ENCODE measurements at places on chromosomes 4 and X.

DNA sequence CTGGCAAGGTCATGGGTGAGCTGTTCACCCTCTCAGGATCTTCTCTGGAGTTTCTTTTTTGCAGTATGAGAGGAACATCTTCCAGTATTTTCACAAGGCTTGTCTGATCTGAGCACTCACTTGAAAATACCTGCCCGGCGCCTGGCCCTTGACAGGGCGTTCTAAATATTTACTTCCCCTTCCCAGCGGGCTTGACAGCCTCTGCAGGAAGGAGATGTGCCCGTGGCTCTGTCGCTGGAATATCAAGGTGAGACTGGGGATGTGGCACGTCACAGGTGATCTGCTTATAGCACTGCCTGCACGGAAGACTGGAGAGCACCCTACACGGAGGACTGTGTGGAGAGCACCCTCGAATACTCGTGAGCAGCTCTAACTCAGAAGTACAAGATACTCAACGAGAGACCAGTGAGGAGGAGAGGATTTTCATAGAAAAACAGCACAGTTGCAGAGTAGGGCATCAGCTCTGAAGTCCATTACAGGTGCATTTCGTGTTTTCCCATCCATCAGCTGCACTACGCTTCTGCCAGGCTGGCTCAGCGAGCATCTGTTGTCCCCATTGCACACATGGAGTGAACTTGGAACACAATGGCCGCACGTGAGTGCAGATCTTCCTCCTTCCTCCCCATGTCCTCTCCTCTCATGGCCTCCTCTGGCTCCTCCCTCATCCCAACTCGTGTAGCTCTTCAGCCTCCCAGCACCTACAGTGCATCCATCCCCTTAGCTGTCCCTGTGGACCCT lies 32.1 kb downstream of the ZBTB49 start:
- no peak for DNase-seq

GRCh38 chr4:2102045-2102883 lies 43.1 kb downstream of the NAT8L start:
- DNase-seq = no peak

- no peak for DNase-seq
Observed at GRCh38 chrX:116378961-116379360, 57.4 kb upstream of the SLC6A14 start.

DNA sequence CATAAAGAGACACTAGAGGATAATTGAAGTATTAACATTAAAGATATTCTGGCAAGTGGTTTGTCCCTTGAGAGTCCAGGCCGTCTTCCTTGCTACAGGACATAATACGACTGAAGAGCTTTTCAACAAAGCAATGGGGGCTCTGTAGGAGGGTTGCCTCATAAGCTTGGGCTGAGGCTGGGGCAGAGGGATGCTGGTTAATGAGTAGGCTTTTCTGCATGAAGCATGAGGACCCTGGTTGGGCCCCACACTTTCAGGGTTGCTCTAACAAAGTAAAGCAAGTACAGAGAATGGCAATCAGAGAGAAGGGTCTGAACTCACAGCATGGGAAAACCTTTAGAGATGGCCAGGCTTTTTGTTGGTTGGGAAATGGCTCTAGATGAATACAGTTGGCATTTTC lies 281.3 kb downstream of the IDS start:
- DNase-seq = no peak
